ENCODE measurements at places on chromosomes 13 and 19.

- no peak for DNase-seq
Measured at GRCh38 chr19:32687681-32688080, 3.9 kb upstream of the NUDT19 start.

DNA sequence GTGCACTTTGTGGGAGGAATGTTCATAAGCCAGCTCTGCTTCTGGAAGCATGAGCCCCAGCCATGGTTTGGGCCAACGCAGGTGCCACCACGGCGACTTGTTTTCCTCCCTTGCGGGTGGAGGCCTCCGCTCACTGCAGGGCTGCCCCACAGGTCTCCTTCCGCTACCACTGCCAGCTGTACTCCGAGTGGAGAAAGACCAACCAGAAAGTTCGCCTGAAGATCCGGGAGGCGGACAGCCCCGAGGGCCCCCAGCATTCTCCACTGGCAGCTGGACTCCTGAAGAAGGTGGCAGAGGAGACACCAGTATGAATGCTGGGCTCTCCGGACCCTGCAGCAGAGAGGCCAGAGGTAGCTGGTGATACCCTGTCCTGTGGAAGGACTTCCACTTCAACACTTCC, 6.5 kb upstream of the HNRNPM start:
- no peak for DNase-seq

- DNase-seq, result no peak
Measured at GRCh38 chr19:39097721-39098120, 13.6 kb downstream of the ACP7 start.

DNA sequence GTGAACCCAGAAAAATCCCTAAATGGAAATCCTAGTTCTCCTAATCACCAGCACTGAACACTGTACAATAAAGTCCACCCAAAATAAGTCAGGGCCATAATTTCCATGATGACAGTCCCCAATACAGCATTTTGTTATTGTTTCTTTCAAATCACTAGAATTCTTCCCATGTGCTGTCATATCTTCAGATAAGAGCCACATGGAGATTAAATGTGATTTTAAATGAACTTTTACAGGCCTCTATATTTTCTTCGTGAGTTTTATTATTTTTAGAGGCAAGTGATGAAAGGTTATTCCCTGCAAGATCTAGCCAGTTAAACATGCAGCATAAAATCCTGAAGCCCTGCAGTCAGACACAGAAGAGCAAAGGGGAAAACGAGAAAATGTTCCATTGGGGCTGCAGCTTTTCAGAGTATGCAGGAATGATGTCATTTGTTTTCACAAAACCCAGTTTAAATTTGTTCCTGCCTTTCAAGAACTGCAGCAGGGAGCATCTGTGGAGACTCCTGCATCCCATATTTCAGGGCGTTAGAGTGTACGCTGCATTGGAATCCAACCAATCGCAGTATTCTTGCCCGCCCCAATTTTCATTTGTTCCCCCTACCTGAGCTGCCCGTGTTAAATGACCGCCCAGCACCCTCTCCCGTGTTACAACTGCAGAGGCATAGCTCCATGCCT, 167.2 kb upstream of the KLF12 start:
- DNase-seq, result no peak

DNA sequence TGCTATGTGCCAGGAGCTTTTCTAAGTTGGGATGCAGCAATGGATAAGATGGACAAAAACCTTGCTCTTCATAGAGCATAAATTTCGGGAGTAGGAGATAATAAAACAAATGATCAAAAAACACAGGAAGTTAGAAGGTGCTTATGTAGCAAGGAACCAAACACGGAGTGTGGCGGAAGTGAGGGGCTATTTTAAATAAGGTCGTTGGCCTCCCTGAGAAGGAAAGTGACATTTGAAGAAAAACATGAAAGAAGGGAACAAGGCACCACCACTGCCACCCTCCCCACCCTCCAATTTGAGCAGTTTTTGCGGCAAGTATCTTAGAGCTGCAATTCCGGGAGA, 3.2 kb upstream of the GSX1 start:
- no peak for DNase-seq

Measured in NCI-H1048 (cell line).